ENCODE measurements at places on chromosomes 1 and 21.

- DNase-seq: no peak
Observed at GRCh38 chr1:200780545-200781369, 42.1 kb downstream of the CAMSAP2 start.

- DNase-seq: no peak
Observed at GRCh38 chr1:6241887-6242740, 1.9 kb upstream of the HES3 start.

DNA sequence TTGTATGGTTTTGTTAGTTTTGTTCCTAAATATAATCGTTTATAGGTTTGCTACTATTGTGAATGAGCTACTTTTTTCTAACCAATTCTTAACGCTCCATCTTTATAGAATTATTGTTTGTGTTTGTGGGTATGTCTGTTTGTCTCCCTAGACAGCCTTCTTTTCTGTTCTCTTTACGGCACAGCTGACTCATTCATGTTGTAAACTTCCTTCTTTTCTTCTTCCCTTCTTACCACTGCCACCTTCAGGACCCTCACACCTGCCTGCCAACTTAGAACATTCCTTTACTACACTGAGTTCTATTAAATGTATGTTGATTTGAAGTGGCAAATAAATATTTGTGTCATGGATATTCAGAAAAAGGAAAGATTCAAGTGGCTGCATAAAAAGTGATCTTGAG lies 29.1 kb downstream of the AK5 start:
- no peak for DNase-seq

DNA sequence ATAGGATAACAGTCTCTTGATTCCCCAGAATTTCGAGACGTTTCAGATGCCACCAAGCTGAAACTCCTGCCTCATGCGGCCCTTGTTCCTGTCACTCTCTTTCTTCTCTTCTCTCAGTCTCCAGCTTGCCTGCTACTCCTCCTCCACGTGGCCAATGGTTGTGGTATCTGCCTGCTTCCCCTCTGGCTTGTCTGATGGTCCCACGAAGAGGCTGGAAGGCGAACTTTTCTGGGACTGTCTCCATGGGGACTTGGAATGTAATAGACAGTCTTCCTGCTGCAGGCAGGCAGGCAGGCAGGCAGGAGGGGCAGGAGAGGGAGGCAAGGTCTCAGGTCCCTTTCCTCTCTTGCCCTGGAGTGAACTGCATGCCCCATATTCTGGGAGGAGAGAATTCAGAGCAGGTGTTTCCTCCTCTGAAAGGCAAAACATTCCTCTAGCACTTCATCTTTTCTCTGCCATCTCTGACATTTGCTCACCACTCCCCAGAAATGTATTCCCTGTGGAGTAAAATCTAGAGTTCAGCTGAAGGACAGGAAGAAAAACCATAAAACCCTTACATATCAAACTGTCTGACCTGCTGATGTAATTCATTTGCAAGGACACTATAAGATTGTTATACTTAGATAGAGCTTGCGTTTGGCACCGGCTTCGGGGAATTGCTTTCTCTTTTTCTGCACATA lies 64.1 kb upstream of the GNG12 start:
- no peak for DNase-seq

DNA sequence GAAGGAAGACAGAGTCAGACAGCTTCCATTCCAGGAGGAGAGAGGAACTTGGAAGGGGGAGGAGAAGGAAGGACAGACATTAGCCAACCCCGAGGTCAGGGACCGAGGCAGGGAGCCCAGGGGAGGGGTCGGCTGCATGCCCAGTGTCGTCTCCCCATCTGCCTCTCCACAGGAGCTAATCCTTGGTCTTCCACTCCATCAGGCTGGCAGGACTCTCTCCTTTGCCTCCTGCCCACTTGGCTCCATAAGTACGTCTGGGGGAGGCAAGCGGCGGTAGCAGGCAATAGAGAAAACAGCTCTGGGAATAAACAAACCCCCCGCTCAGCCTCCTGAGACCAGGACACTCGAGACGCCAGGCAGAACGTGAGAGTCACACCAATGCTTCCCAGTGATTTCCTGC lies 71.3 kb downstream of the GRIK3 start:
- no peak for DNase-seq

DNA sequence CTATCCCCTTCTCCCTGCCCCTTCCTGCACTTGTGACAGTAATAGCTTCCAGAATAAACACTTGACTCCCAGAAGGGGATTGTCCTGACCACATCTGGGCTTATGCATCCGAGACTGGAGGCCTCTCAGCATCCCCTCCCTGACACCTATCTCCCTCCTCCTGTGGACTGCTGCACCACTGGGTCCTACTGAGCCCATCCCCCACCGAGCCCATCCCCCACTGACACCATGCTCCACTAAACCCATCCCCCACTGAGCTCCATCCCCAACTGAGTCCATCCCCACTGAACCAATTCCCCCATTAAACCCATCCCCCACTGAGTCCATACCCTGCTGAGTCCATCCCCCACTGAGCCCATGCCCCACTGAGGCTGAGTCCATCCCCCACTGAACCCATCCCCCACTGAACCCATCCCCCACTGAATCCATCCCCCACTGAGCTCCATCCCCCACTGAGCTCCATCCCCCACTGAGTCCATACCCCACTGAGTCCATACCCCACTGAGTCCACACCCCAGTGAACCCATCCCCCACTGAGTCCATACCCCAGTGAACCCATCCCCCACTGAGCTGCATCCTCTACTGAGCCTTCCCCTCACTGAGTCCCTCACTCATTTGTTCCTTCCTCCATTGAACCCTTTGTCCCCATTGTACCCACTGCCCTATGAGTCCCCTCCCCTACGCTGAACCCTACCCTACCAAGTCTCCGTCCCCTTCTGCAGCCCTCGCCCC lies 5.6 kb downstream of the PDZK1IP1 start:
- no peak for DNase-seq

- no peak for DNase-seq
Observed at GRCh38 chr1:231093156-231093922, 53.3 kb upstream of the FAM89A start.

DNA sequence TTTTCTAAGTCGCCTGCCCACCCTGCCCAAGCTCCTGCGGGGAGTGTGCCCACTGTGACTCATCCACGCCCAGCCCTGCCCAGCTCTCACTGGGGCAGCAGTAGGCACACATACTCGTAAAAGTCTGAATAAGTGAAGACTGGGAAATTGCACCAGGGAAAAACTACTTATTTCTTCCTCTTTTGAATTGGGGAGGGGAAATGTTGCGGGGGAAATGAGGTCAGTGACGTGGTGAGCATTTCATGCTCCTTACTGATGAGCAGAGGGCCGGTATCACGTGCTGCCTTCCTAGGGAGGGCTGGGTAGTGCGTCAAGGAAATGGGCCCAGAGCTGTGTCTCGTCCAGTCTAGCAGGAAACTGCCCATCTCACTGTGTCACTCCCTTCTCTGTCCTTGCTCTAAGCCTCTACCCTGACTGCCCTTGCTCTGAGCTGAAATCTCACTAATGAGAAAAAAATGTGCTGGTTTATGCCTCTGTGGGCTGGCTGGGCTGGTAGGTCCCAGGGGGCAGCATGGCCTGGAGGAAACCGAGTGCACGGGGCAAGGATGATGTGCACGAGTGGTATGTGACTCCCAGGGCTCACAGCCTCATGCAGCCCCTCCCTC lies 13.5 kb upstream of the TNFRSF1B start:
- DNase-seq: peak; percentile 66

GRCh38 chr1:117812869-117813511 lies 116.4 kb downstream of the GDAP2 start:
- DNase-seq: no peak

- peak; percentile 85 for DNase-seq
Observed at GRCh38 chr1:18926315-18927081, 24.1 kb upstream of the ALDH4A1 start.

DNA sequence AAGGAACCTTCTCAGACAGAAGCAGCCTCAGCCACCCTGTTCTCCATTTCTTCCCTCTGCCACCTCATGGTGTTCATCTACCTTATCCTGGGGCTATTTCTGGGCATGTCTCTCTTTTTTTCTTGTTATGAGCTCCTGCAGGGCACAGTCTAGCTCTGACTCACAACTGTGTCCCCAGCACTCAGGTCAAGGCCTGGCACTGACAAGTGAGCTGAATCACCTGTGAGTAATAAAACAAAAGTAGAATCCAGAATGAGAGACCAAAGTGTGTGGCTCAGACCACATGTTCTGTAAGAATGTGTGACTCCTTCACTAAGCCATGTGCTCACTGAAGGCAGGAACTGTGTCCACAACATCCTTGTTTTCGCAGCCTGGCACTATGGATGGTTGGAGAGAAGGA lies 23.2 kb downstream of the C1orf94 start:
- peak; percentile 68 for DNase-seq

GRCh38 chr1:12165342-12165741 lies 1.4 kb upstream of the TNFRSF1B start:
- DNase-seq: no peak

DNA sequence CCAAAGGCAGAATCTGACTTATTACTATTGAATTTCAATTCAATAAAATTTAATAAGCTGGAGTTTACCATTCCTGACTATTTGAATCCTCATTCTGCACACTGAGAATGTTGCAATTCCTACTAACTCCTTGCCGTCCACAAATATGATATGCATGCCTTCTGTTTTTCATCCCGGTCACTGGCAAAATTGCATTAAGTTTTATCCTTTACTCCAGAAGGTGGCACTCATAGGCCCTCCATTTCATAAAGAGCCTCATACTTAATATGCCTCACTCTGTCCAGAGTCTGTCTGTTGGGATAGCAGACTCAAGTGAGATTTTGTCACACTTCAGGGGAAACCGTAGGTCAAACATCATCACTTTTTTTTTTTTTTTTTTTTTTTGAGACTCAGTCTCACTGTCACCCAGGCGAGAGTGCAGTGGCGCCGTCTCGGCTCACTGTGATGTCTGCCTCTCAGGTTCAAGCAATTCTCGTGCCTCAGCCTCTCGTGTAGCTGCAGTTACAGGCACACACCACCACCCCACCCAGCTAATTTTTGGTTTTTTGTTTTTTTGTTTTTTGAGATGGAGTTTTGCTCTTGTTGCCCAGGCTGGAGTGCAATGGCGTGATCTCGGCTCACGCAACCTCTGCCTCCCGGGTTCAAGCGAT lies 27.3 kb downstream of the F11R start:
- DNase-seq: no peak

GRCh38 chr1:158037866-158038359 lies 44.5 kb downstream of the KIRREL1 start:
- peak; percentile 69 for DNase-seq

DNA sequence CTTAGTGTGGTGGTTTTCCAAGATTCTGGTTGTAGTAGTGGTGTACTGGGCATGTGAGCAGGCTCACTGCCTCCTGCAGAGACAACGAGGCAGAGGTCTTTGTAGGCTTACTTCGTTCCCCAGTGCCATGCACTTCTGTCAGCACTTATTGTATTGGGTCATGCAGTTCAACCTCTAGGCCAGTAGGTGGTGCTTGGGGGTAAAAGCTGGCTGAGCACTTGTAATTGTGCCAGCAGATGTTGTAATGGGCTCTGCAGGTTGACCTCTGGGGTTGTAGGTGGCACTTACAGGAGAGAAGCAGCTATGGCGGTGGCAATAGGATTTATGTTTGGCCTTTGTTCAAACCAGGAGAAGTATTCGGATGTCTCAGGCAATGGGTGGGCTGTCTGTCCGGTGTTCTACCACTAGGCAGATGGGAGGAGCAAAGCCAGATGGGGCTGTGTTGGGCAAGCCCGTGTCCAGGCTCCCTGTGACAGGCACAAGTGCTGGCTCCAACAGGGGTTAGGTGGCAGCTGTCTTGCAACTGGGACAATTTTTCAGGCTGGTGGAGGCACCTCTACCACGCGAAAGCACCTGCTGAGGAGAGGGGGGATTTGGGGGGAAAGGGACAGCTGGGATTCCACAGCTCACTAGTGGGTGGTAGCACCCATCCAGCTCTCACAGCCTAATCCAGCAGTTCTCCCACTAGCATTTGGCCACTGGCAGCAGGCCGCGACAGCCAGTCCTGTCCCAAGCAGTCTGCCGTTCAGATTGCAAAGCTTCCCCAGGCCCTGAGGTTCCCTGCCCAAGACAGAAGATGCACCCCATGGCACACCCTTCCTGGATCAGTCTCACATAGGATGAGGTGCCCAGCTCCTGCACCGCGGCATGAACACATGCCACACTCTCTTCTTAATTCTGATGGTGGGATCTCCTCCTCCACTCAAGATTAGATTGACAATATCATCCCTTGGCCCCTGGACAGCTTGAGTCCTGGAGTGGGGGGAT lies 274.5 kb downstream of the CTH start:
- DNase-seq: peak; percentile 84

DNA sequence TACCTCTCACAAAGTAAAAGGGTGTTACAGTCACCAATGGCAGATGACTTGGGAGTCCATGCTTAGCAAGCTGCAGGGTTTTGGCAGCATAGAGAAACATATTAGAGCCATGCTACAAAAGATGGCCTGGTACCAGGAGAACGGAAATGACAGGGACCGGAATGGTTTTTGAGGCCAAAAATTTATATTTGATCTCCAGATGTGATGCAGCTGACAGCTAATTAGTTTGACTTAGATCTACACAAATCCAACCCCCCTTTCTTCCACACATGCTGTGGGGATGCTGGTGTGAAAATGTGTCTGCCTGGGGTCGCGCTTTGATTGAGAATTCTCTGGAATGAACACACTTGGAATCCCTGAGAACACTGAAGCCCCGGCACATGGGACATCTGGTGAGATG lies 26.5 kb downstream of the SYF2 start:
- no peak for DNase-seq

GRCh38 chr1:192530254-192530653 lies 45.3 kb upstream of the RGS1 start:
- no peak for DNase-seq

- peak; percentile 60 for DNase-seq
Observed at GRCh38 chr1:117339866-117340700, 27.2 kb upstream of the MAN1A2 start.

- no peak for DNase-seq
Observed at GRCh38 chr1:231678011-231678432, 51.4 kb downstream of the DISC1 start.

DNA sequence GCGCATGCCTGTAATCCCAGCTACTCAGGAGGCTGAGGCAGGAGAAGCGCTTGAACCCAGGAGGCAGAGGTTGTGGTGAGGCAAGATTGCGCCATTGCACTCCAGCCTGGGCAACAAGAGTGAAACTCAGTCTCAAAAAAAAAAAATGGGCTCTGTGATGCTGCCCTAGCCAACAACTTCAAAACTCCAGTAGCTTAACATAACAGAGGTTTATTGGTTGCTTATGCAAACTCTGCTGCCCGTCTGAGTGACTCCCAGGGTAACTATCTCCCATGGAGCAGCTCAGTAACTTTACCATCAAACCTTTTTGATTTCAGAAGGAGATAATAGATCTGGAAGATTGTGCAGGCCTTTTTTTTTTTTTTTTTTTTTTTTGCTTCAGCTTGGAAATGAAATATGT lies 18.9 kb upstream of the ITLN2 start:
- no peak for DNase-seq

GRCh38 chr21:36710729-36711048 lies 11.8 kb downstream of the SIM2 start:
- no peak for DNase-seq

- peak; percentile 34 for DNase-seq
Observed at GRCh38 chr1:178192686-178193085, 98.8 kb downstream of the RASAL2 start.
